ENCODE measurements at places on chromosomes 12 and 14. TPM values are rescaled to one million over a fixed set of nuclear protein-coding genes. Genes with fewer than 3 reads are reported as not detected.

DNA sequence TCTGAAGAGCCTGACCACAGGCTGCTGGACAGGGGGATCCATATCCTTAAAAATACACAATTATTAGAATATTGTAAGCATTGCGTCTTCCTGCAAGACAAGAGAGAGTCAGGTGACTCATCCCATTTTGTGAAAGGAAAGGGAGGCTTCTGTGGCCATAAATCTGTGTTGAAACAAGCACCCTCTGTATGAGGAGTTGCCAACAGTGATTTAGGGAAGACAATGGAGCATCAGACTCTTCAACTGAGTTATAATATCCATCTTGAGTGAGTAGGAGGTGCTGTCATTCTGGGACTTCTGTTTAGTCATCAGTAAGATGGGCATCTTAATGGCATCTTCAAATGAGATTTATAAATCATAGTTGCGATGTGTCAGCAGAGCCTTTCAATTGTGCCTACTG is 554.5 kb downstream of the AACS start:
- DNase-seq, result no peak

DNA sequence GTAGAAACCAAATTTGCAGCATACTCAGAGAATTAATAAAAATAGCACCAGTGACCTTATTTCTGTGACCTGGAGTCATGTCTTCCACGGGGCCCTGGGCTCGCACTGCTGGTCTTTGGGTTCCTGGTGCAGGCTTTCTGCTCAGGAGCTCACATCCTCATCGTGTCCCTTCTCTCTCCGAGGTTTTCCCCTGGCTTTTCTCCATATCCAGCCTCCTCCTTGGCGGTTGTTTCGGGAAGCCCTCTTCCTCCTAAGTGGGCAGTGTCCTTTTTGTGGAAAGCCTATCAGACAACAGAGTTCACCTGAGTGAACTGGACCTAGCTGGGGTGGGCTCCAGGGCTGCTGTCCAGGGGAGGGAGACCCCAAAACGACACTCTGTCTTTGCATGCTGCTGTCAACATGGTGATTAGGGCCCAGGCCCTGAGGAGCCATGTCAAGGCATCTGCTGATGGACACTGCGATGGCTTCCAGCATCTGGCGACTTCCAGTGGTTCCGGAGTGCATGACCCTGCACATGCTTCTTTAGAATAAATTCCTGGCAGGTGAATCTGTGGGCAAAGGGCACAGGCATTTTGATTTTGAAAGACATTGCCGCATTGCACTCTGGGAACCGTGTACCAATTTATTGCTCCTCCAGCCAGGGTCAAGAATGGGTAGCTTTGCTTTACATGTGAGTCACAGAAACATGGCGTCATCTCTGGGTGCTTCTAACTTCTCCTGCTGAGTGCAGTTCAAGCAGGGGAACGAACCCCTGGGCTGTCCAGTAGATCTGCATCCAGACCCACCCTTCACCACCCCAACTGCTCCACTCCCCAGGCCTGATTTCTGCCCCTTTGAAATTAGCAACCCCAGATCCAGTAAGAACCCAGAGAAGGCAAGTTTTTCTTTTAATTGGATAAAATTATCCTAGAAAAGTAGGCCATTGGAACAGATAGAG is 136.8 kb downstream of the ADGRD1 start:
- no peak for DNase-seq

GRCh38 chr12:24421759-24422158 is 472.3 kb upstream of the SOX5 start:
- no peak for DNase-seq

DNA sequence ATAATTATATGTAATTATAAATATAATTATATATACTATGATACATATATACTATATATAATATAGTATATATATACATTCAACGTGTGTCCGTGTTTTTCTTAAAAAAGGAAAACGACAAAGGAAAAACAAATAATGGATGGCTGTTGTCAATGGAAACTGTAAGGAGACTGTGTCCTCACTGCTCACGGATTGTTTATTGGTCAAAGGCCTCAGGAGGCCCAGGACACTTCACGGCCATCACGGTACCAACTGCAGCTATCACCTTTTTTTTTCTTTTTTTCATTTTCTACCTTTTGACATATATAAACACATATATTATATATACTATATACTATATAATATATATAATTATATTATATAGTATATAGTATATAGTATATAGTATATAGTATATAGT is 113.4 kb downstream of the SPTSSA start:
- DNase-seq, result no peak

Gene SARNP
- 80.6 TPM for total RNA-seq

Gene KRT2
- total RNA-seq, result not detected

Data from activated naive CD8-positive, alpha-beta T cell treated with anti-CD3 and anti-CD28 coated beads, Interleukin-2, amount 10 ng/mL, durations not matched to agents 7 days and 5 days (primary cell).